NCI-H2081 treated with DMSO at 0.1 percent for 48 hours (cell line): ENCODE measurements at places on chromosomes 2 and 18.
A peak's percentile ranks its signal among the peaks of the same experiment; 100 is the strongest.

DNA sequence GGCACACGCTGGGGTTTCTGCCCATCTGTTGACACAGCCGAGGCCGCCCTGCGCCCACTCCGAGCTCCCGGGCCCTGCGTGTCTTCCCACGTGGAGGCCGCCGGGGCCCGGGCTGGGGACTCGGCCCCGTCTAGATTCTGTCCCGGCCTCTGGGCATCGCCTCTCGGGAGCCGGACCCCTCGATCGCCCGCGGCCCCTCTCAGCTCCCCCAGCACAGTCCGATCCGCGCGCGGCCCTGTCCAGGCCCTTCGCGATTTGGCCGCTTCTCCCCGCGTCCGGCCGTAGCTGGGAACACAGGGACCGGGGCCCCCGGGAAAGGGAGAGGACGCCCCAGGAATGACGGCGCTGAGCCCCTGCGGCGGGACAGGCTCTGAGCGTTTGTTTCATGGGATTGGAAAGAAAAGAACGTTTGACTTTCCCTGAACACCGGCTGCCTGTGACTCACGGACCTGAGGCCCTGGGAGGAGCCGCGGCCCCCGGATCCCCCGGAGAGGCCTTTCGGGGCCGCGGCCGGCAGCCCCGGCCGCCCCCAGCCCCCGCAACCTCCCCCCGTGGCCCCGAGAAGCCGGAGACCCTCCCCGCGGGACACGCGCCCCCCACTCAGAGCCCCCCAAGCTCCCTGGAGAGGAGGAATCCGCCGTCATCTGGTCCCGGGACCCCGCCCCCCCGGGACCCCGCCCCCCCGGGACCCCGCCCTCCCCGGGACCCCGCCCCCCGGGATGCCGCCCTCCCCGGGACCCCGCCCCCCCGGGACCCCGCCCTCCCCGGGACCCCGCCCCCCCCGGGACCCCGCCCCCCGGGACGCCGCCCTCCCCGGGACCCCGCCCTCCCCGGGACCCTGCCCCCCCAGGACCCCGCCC, 62.7 kb upstream of the CTDP1 start:
- no peak for DNase-seq

GRCh38 chr2:406231-406630, 118.3 kb upstream of the ALKAL2 start:
- no peak for DNase-seq

DNA sequence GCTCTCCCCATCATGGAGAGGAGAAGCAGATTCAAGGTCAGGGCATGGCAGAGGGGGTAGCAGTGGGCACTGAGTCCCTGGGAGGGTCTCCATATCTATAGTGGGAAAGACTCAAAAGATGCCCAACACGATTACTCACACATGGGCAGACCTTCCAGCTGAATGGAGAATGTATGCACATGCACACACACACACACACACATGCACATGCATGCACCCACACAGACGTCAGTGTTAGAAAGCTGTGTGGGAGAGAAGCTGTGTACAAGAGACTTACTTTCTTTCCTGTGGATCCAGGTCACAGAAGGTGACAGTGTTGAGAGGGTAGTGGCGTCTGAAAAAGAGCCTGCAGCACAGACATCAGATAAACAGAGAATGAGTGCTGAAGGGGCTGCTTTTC, 194.5 kb downstream of the TNS1 start:
- no peak for DNase-seq

DNA sequence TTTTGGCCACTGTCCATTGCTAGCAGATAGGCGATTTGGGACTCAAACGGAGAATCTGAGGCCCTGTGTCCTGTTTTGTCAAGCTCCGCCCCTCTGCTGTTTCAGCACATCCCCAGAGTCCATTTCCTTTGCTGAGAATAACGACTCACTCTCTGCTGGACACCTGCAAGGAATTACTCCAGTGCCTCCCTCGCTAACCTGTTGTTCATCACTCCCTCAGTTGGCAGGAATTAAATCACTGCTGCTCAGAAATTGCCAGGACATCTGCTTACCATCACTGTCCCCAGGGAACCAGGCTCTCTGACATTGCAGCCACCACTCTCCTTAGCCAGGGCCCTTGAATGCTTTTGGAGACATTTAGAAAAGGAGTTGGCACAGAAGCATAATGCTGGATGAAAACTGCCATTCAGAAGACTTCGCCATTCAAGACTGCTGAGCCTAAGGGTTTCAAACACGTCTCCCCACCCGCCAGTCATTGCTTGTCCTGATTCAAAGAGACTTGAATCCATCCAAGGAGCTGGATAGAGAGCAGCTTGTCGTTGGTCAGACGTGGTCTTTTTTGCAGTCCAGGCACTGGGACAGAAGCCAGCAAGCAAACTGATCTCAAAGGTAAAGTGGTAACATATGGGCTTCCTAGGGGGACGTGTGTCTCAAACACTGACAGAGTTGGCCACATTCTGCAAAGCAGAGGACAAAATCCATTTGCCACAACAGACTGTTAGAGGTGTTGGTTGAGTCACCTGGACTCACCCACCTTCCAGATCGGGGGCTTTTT, 155.3 kb downstream of the UXS1 start:
- no peak for DNase-seq

DNA sequence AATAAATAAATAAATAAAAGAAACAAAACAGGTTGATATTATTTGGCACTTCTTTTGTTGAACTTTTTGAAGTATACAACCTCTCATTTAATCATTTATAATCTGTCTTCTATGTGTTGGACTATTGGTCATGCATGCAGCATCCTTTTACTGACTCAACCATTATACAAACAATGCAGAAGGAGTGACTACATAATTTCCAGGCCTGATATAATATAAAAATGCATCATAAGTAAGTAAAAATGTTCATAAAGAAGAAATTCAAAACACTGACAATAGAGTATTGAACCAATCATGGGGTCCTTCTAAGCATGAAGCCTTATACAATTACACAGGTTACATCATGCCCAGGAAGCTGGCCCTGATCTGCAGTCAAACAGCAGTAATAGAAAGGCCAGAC, 141.5 kb upstream of the FN1 start:
- no peak for DNase-seq

- no peak for DNase-seq
Measured at GRCh38 chr2:57617318-57617717, 429.3 kb upstream of the VRK2 start.

GRCh38 chr2:96156011-96156820, 11.0 kb upstream of the DUSP2 start:
- no peak for DNase-seq

- no peak for DNase-seq
Measured at GRCh38 chr2:21331625-21332370, 208.0 kb downstream of the TDRD15 start.

DNA sequence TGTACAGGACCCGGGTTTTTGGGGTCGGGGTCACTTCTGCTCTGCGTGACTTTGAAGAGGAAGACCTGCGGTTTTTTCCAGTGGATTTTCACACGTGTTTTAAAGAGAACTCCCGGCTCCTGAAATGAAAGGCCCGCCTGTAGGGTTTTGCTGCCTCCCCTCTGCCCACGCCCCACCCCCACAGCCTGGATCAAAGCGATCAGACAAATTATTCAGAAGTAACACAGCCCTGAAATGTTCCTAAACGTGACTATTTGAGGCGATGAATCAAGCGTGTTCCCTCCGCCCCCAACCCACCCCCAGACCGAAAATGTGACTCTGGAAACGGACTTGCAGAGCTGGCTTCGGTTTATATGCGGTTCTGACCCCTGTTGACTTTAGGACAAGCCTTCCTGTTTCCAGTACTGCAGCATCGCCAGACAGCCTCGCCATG, 28.7 kb upstream of the SMIM21 start:
- DNase-seq, result no peak

GRCh38 chr2:208254118-208254870, 577 bp downstream of the IDH1 start:
- DNase-seq, result no peak

- DNase-seq, result no peak
Measured at GRCh38 chr2:196076778-196077568, 8.3 kb upstream of the DNAH7 start.

DNA sequence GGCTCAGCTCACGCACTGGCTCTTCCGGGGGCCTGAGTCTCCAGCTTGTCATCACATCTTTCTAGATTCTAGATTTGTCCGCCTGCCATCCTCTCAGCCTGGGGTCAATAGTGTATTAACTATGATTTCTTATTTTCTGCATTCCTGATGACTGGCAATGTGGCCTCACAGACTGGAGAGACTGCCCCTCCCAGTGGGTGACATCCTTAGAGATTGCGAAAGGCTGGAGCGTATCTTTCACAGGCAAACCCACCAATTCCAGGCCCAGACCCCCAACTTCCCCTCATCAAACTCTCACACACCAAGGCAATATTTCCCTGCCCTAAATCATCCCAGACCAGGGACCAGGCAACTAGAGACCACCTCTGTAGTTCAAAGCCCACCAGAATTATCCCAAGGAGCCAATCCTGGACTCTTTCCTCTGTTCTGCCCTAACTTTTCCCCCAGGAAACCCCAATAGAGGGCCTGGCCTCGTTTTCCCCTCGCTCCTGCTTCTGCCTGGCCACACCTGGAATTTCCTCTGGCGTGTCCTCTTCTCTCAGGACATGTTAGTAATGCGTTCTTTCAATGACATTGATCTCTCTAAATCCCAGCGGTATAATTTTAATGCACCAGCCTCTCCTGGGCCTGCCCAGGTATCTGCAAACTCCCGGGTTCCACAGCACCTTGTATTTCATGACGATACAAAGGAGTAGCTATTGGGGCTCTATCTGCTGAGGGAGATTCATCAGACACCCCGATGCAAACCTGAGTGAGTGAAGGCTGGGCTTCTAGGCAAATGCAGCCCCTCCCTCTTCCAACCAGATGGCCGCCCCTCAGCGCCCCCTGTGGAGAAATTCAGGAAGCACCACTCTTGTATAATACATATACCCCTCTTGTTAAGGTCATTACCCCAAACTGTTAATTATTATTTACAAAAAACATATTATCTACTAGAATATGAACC, 2.4 kb upstream of the KCNF1 start:
- DNase-seq, result no peak

GRCh38 chr2:3172265-3172935, 205.2 kb downstream of the EIPR1 start:
- no peak for DNase-seq

DNA sequence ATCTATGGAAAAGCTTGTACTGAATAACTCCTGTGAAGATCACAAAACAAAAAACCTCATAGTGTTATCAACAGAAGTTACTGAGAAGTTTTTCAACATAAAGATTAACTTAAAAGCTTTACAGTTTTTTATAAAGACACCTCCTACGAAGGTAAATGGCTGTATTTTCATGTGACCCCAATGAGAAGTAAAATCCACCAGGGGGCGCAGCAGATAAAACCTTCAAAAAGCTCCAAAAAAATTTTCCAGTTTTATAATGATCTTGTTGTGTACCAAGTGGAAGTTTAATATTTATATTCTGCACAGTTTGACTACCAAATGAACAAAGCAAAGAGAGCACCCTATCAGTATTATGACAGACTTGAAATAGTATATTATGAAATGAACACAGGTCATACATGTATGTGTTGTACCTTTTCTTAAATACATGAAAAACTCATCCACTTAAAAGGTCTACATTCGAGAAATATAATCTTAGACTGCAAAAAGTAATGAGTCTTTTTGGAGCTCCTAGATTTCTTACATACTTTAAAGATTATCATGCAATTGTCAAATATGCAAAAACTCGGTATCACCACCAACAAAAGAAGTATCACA, 38.5 kb downstream of the PNO1 start:
- no peak for DNase-seq

GRCh38 chr2:168458139-168458538, 2.1 kb downstream of the CERS6 start:
- DNase-seq, result no peak

GRCh38 chr2:45315861-45316260, 295.2 kb downstream of the SRBD1 start:
- no peak for DNase-seq

- no peak for DNase-seq
Measured at GRCh38 chr18:59062643-59063006, 77.1 kb upstream of the SEC11C start.

- DNase-seq, result no peak
Measured at GRCh38 chr2:181252262-181253148, 204.7 kb upstream of the ITGA4 start.

DNA sequence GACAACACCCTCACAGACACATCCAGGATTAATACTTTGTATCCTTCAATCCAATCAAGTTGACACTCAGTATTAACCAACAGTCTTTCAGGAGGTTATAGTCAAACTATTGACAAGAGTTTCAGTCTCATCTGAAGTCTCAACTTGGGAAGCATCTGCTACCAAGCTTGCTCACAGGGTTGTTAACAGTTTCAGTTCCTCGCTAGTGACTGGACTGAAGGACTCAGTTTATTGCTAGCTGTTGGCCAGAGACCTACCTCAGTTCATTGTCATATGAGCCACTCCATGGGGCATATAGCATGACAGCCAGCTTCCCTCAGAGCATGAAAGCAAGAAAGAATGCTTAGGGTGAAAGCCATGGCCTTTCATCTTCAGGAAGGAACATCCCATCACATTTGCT, 228.6 kb downstream of the EPHA4 start:
- DNase-seq, result no peak

GRCh38 chr2:37648331-37649011, 23.0 kb downstream of the CDC42EP3 start:
- DNase-seq, result peak; percentile 39

GRCh38 chr2:15645720-15646385, 54.2 kb downstream of the DDX1 start:
- no peak for DNase-seq

DNA sequence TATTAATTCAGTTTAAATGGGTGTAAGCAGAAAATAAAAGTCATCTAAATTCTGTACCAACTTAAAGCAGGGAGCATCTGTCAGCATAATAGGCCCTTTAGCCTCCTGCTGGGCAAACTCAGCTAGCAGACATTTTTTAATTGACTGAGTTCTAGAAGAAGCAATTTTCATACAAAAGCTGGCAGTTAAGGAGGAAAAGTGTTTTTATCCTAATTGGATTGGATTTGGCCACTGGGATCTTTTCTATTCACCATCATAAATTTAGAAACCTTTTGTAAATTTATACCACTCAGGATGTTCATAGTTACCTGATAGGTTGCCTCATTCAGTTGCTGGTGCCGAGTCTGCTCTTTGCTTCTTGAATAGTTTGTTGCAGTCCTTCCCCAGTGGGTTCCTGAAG, 262.7 kb upstream of the FSIP2 start:
- peak; percentile 61 for DNase-seq

DNA sequence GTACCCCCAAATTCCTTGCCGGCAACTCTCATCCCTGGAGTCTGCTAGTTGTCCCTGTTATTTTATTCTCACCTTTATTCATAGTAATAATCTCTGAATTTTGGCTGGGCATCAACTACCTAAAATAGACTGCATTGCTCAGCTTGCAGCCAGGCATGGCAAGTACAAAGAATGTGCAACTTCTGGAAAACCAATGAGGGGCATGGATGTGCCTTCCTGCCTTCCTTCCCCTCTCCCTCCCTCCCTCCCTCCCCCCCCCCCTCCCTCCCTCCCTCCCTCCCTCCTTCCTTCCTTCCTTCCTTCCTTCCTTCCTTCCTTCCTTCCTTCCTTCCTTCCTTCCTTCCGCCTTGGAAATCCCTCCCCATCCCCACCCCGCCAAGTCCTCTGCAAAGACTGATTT, 162.8 kb downstream of the CCDC148 start:
- no peak for DNase-seq

DNA sequence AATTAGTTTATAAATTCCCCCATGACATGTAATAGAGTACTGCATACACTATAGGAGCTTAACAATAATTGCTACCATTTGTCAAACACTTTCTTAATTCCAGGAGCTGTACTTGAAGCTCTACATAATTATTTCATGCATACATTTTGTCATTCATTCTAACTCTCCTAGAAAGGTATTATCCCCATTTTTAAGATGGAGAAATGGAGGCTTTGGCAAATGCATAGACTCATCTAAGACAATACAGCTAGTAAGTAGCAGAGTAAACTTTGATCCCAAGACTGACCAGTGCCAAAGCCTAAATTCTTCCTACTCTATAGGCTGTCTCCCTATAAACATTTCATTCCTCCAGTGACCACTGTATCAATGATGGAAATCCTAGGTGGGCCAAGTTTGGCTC, 42.6 kb upstream of the TMEM247 start:
- no peak for DNase-seq
